ENCODE measurements at places on chromosomes 7 and 10. TPM values are rescaled to one million over a fixed set of nuclear protein-coding genes. Genes with fewer than 3 reads are reported as not detected.
A peak's percentile ranks its signal among the peaks of the same experiment; 100 is the strongest.

AKR1C4 gene
- not detected for total RNA-seq

DNA sequence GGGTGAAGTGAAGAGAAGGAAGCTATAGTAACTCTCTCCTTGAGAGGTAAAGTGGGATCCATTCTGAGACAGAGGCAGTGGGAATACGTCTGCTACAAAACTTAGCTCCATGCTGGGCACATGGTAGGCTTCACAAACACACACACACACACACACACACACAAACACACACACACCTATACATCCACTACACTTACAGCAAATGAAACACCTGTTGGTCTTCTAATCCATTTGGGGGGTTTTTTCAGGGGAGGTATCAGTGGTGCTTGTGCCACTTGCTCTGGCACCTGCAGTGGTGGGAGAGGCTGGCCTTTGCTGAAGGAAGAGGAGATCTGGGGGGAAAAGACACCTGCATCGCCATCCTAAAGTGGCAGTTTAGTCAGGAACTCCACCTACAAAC lies 14.5 kb downstream of the SEC31B start:
- DNase-seq: no peak

- peak; percentile 38 for DNase-seq
These were observed 153.9 kb downstream of the BMPER start for GRCh38 chr7:34059136-34059828.

- no peak for DNase-seq
These were observed 31.1 kb downstream of the NET1 start for GRCh38 chr10:5443429-5443828.

- DNase-seq: no peak
These were observed 133.0 kb upstream of the ZNF32 start for GRCh38 chr10:43781480-43782361.

Measured in G401 (cell line).